Cerebellar cortex (tissue), 1 donor: ENCODE measurements at places on chromosomes 13 and 19.

DNA sequence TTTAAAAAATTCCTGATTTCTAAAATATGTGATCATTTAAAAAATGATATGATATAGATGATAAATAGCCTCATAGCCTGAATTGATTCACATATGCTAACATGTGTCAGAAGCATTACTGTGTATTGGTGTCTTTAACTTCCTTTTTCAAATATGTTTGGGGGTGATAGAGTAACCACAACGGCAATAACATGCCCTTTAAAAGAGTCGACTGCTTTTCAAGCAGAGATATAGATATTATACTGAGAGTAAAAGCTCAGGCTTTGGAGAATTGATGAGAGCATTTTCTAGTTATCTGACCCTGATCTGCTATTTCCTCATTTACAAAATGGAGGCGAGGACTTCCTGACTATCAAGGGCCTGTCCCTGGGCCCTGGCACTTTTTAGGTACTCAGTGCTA is 260.5 kb downstream of the DCT start:
- DNase-seq, result no peak

DNA sequence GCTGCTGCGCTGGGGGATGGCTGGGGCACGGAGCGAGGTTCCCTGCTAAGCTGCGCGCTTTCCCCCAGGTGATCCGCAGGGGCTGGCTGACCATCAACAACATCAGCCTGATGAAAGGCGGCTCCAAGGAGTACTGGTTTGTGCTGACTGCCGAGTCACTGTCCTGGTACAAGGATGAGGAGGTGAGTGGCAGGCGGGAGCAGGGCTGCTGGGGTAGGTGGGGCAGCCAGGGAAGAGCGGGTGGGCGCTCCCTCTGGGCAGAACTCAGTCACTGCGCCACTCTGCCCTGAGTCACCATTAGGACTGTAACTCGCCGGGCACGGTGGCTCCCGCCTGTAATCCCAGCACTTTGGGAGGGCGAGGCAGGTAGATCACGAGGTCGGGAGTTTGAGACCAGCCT is 23.8 kb downstream of the TMED1 start:
- no peak for DNase-seq

- DNase-seq, result no peak
These were observed 4.5 kb downstream of the MZF1 start for GRCh38 chr19:58568453-58569130.

DNA sequence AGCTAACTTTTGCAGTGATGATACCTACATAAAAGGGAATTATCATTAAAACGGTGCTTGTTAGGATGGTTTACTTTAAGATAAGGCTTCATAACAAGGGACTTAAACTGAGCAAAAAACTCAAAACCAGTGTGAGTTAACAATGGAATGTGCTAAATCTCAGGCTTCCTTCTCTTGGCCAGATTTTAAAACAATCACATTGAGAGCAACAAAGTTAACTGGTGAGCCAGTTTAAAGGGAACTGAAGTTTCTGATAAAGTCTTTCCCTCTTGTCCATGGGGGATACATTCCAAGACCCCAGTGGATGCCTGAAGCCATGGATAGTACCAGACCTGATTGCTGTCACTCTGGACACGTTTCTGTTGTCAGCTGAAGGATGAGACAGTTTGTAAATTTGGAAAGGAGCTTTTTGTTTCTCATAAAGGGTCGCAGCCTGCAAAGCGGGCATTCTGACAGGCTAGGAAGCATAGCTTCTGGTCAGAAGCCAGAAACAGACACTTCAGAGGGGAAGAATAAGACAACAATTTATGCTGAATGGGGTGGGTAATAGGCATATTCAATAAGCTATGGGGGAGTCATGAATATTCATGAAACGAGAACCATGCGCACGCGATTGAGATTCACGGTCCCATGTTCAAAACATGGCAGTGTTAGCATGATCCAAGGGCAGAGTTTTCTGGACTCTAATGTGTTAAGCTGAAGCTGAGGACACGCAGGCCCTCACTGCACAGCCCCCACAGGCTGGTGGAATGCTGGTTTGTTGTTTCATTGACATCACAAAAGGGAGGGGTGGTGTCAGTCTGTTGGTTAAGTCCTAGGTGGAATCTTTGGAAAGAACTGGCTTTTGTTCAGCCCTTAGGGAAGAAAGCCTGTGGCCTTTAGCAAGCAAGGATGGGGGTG is 150.6 kb upstream of the RNF113B start:
- DNase-seq, result no peak
